ENCODE measurements at places on chromosomes 12 and 14.

GRCh38 chr12:27396216-27396815 is 50.2 kb upstream of the SMCO2 start:
- no peak for DNase-seq

DNA sequence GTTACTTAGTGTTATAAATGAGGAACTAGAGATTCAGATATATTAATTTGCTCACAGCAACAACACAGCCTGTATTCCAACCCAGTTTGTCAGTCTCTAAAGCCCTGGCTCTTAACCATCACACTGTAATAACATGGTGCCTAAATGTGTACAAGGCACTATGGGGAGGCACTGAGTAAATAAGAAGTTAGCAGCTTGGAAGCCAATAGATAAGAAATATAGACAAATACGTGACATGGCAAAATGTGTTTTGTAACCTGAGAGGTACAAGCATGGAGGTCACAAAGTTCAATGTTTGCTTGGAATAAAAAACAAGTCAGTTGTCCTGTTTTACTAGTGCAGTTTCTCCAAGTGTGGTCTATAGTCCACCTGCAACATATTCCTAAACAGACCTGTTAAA is 16.3 kb upstream of the SLCO1A2 start:
- DNase-seq, result no peak

- DNase-seq, result no peak
These were observed at the start of gene GRIP1 for GRCh38 chr12:66678338-66679275. TSS of gene GRIP1 (minus strand) at chr12:66679076. CDS start at chr12:66678904, 172 bp downstream.

- DNase-seq, result no peak
These were observed at the start of gene NTS for GRCh38 chr12:85874031-85874461. TSS of gene NTS (plus strand) at chr12:85874295. CDS start at chr12:85874404, 109 bp downstream.

- DNase-seq, result no peak
These were observed 2.6 kb upstream of the DDX47 start for GRCh38 chr12:12810553-12811021.

- no peak for DNase-seq
These were observed 15.1 kb upstream of the NEK9 start for GRCh38 chr14:75141967-75142366.

GRCh38 chr14:39396448-39396847 is 35.8 kb downstream of the FBXO33 start:
- no peak for DNase-seq

DNA sequence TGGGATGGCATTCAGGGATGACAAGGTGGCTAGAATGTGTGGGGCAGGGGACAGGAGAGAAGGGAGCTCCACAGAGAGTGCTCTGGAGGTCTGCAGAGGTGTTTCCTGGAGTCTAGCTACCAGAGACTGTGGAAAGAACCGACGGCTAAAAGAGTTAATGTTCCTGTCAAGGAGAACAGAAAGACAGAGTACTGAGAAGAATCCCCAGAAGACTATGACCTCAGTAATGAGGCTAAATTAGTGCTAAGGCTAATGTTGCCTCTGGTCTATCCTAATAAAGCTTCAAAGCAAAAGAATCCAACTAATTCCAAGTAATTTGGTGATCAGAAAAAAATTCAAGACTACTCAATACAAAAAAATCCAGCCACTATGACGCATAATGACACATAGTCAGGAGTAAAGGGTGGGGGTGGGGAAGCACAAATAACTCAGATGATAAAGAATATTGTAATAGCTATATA is 44.7 kb downstream of the FERMT2 start:
- no peak for DNase-seq

GRCh38 chr14:47300796-47301195 is 374.6 kb downstream of the MDGA2 start:
- no peak for DNase-seq

DNA sequence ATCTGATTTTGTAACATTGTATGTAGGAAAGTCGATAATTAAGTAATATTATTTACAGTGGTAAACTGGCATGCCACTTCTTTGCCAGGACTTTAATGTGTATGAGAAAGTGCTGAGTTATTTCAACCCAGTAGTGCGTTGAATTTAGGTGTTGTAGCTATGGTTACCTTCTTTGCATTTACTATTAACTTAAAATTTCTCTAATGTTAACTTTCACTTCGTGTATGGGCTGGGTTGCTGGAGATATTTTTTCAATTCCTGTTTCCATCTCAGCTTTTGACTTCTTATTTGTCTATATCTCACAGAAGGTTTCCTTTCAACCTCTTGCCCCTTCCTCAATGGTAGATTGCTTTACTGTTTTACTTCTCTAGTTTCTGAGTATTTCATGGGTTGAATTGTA is 1345.6 kb downstream of the FSCB start:
- DNase-seq, result no peak

DNA sequence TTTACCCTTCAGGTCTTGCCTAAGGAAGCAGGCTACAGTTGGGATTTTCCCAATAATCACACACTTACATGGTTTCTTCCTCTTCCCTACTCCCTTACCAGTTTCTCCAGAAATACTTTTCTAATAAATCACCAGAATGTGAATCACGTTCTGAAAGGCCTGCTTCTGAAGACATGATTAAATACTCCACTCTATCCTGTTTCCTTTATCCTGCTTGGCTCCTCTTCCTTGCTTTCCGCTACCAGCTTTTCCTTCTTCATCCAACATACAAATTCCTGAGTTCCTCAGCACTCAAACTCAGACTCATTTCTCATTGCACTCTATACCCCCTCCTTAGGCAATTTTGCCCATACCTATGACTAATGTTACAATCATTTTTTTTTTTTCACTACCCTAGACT is 118.3 kb downstream of the MGAT4C start:
- no peak for DNase-seq

- DNase-seq, result no peak
These were observed 33.6 kb downstream of the KCNA1 start for GRCh38 chr12:4943067-4943937.

GRCh38 chr12:89753997-89754396 is 45.4 kb upstream of the ATP2B1 start:
- no peak for DNase-seq

DNA sequence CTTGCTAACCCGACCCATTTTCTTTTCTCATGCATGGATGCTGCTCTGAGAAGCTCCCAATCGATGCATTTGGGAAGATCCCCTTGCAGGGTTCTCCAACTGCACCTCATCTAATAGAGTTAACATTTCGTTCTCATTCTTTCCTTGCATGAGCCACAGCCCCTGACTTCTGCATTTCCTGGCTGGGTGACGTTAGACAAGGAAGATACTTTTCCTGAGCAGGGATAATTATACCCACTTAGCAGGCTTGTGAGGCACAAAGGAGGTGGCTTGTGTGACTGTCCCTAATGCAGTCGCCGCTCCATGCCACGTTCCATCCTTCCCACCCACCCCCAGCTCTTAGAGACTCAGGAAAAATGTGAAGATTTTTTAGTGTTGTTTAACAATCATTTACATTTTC is 195.1 kb downstream of the CHST11 start:
- DNase-seq, result no peak

- no peak for DNase-seq
These were observed 21.6 kb downstream of the FERMT2 start for GRCh38 chr14:52929192-52929807.
